T-helper 2 cell (primary cell): ENCODE measurements at places on chromosomes 3 and 15.

DNA sequence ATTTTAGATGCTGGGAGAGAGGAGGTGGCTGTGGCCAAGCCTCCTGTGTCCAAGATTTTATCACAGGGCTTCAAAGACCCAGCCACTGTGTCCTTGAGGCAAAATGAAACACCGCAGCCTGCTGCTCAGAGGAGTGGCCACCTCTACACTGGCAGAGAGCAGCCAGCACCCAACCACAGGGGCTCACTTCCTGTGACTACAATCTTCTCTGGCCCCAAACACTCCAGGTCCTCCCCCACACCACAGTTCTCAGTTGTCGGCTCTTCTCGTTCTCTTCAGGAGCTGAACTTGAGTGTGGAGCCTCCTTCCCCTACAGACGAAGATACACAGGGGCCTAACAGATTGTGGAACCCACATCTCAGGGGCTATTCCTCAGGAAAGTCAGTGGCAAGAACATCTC is 45.6 kb downstream of the CDAN1 start:
- no peak for DNase-seq

DNA sequence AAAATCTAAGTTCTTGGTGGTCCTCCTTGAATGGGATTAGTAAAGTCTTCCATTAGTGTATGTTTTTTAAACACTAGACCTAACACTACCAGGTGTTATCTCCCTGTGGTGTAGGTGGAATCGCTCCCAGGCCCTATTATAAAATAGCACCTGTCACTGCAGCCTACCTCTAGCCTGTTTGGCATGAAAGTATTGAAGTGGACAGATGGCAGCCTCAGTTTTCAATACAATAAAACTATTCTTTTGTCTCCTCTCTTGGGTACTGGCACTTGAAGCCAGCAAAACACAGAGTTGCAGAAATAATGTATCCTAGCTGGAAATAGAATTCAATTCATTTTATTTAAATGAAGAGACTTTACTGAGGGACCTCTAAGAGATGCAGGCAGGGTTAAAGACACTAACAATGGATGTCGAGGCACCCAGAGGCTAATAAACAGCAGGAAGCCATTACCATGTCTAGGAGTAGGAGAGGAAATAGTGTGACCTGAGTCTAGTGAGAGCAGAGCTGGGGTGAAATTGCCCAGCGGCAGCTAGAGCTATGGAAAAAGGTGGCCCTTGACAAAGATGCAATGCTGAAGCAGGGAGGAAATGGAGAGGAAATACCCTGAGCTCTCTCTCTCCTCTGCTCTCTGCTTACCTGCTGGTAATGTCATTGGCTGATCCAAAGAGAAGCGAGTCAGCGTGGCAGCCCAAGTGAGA is 49.1 kb upstream of the TMEM158 start:
- no peak for DNase-seq

- DNase-seq, result no peak
Observed at GRCh38 chr3:106620646-106621045, 751.8 kb upstream of the CBLB start.

- no peak for DNase-seq
Observed at GRCh38 chr15:84950570-84951111, 31.0 kb upstream of the PDE8A start.

- DNase-seq, result peak; percentile 71
Observed at GRCh38 chr3:71064291-71064955, 519.1 kb downstream of the FOXP1 start.

GRCh38 chr3:54647721-54648120 is 280.1 kb downstream of the LRTM1 start:
- DNase-seq, result no peak

- no peak for DNase-seq
Observed at GRCh38 chr3:153614563-153614962, 452.5 kb downstream of the RAP2B start.

GRCh38 chr3:184816614-184817013 is 4.6 kb downstream of the VPS8 start:
- no peak for DNase-seq

DNA sequence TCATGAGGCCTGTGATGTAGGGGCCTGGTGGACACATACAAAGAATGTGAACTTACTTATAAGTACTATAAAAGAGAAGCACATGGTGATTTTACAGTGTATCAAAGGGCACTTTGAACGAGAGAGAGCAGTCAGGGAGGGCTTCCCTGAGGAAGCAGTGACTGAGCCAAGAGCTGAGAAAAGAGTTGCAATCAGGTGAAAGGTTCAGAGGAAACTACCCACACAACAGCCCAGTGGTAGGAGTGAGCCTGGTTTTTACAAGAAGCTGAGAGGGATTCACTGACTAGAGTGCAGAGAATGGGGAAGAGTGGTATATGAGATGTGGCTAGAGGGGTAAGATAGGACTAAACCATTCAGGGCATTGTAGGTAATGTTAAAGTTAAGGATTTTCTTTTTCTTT is 57.1 kb downstream of the CALML4 start:
- no peak for DNase-seq

GRCh38 chr15:100017140-100017539 is 283.9 kb upstream of the LYSMD4 start:
- DNase-seq, result no peak

- peak; percentile 52 for DNase-seq
Observed at GRCh38 chr3:36843065-36844051, 79.0 kb upstream of the DCLK3 start.

GRCh38 chr3:168812234-168812633 is 716.5 kb upstream of the GOLIM4 start:
- DNase-seq, result no peak

DNA sequence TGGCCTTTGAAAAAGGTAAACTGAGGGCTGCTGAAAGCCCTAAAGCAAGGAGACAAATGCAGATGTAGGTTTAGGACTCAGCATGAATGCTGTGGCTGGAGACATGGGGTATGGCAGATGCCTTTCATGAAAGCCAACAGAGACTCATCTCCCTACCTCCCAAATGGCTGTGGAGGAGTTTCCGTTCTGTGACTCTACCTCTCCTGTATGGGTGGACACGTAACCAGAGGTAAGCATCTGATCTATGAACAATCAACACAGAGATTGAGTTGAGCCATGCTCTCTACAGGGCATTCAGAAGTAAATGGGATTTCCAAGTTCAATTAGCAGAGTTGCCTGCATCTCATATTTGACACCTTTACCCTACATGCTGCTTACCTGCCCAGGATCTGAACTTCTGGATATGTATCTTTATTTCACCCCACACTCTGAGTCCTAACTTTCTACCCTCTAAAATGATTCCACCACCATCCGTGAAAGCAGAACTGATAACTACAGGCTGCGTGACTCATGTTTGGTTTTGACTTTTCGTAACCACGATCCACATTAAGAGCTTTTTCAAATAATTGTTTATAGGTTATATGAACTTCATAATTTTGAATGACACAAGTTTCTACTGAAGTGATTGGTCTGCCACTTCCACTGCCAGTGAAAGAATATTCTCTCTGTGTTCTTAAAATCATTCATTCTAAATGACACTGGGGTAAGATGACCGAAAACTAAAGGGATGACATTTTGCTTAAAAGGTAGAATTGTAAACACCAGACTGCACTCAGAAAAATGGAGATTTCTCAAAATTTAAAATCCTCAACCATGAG is 1058.7 kb downstream of the FHIT start:
- no peak for DNase-seq

- DNase-seq, result no peak
Observed at GRCh38 chr15:86201313-86202008, 121.8 kb downstream of the AGBL1 start.

- no peak for DNase-seq
Observed at GRCh38 chr3:157204431-157204830, 44.5 kb upstream of the CCNL1 start.

DNA sequence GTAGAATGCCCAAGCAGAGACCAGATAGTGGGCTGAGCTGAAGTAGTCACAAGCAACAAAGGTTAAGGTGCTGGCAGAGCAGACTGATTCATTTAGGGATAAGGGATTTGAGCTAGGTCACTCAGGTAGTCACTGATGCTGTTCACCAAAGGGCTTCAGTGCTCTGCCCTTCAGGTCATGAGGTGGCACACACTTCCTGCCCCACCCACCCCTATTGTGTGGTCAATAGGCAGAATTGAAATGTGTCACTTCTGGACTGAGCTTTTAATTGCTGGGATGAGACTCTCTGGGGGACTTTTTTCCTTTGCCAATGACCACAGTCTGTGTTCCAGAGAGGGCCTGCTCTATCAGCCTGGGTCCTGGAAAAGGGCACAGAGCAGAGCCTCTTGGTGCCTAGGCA is 2.9 kb upstream of the DIS3L start:
- peak; percentile 22 for DNase-seq

DNA sequence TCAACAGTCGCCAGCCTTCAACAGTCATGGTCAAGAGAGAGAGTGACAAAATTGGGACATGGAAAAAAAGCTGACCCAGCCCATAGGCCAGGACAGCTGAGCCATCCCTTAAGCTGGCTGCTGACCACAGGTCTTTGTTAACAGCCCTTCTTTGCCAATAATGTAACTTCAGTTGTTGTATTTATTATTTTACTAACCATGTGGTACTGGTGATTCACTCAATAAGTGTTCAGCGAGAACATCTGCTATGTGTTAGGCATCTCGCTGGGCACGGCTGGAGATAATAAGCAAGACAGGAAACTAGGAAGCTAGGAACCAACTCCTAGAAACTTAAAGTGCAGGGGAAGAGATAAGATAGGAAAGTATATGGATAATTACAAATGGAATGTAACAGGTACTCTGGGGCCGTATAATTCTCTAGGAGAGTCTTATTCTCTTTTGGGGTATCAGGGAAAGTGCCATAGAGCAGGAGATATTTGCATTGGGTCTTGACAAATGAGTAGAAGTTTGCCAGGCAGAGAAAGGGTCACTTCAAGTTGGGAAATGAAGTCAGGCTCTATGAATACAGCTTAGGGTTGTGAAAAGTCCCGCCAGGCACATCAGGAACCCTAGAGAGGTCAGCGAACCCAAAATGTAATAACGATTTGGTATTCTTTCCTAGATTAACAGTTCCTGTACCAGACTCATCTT is 84.0 kb upstream of the TRA2B start:
- DNase-seq, result no peak

DNA sequence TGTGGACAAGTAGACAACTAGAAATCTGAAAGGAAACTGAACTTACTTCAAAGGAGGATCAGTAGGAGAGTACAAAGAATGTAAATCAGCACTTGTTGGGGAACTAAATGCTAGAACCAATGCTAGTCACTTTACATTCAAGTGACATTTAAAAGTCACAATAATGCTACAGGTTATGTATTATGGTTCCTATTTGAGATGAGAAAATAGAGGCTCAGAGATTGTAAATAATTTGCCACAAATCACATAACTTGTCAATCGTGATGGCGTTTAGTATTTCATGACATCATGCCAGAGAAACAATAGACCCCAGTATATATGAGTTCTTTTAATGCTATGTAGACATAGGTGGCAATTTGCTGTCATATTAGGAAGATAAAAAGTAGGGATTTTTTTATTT is 467.8 kb upstream of the CBLB start:
- no peak for DNase-seq

DNA sequence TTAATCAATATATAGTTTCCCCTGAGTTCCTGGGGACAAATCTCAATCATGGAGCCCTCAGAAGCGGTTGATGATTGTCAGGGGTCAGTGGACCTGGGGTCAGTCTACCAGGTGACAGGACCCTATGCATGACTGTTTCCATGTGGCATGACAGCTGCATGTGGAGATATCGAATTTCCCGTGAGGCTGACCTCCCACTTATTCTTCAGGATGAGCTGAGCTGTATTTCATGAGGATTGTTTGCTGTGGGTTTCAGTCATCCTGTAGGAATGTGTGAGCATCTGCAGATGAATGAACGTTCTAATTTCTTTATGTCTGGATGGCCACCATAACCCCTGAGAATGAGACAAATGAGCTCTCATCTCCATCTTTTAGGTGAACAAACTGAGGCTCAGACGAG is 93.0 kb upstream of the HES1 start:
- DNase-seq, result no peak

DNA sequence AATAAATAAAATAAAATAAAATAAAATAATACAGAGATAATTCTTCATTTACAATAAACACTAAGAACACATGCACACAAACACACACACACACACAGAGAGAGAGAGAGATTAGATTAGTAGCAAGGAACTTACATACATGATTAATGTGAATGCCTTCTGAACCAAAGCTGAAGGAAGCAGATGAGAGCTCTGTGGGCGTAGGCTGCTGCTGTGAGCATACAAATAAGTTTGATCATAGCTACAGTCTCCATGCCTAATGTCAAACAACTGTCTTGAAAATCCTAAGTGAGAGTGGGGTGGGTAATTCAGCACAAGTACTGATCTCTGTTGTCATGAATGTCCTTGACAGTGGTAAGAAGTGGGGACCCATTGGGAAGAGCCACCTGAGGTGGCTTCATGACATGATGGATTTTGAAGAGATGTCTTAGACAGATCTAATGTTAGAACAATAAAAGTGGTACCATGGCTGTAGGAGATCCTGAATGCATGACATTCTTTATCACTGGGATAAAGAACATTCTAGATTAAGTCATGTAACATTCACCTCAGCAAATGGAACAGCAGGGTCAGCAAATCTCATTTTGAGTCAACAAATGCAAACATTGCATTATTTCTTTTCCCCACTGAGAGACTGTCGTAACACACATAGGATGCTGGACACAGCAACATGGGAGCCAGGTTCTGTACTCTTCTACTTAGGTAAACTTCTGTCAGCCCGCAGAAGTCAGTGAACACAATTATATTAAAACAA is 46.2 kb downstream of the CHL1 start:
- no peak for DNase-seq

- no peak for DNase-seq
Observed at GRCh38 chr3:122627301-122627700, 49.9 kb downstream of the PARP15 start.

DNA sequence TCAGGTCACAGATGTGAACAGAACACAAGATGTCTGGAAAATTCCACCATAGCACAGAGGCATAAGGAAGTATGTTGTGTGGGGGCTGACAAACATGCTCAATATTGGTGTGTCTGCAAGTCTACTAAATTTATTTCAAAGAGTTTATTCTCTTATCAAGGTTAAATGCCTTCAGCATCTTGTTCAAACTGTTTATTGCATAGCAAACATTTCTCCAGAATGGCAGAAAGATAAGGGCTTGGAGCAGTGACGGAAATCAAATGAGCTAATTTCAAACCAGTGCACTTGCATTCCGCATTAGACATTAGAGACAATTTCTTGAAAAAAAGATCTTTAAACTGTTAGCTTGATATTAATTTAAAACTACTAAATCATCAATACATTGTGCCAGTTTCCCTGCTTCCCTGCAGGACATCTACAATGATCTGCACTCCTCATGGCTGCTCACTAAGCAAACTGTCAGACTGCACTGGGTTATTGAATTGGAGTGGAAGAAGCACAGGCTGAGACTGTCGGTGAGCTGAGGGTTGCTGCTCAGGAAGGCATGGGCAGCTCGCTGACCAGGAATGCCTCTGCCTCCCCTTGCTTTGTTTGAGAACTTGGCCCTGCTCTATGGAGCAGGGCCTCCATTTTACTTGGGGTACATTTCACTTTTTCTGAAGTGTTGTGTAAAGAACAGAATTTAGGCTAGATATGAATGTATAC is 89.4 kb downstream of the KCNAB1 start:
- DNase-seq, result no peak

- DNase-seq, result no peak
Observed at GRCh38 chr3:161420746-161421145, 49.4 kb upstream of the SPTSSB start.

- DNase-seq, result no peak
Observed at GRCh38 chr15:61051569-61052031, 177.5 kb downstream of the RORA start.
